ENCODE measurements at places on chromosomes 2 and 18. TPM values are rescaled to one million over a fixed set of nuclear protein-coding genes. Genes with fewer than 3 reads are reported as not detected.

Gene ACSL3
- 373 TPM for total RNA-seq

GRCh38 chr18:31439807-31440325, 7.7 kb upstream of the DSG3 start:
- DNase-seq, result no peak

- DNase-seq, result no peak
Observed at GRCh38 chr2:202165945-202166344, 72.5 kb downstream of the SUMO1 start.

- DNase-seq, result no peak
Observed at GRCh38 chr2:206273905-206274304, 558 bp upstream of the ZDBF2 start.

DNA sequence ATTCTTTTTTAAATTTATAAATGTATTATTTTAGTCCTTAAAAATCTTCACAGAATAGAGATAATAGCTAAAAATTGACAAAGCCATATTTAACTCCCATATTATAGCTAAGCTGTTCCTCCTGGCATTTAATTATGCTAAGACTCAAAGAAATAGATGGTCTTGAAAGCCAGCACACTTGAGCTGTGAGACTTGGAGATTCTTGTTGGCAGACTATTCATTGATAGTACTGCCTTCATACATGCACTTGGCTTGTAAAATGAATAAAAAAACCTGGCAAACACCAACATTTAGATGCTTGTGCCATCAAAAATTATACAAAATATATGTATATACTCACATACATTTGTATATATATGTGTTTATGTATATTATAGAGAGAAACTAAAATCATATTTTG, 9.7 kb upstream of the LDAH start:
- no peak for DNase-seq

DNA sequence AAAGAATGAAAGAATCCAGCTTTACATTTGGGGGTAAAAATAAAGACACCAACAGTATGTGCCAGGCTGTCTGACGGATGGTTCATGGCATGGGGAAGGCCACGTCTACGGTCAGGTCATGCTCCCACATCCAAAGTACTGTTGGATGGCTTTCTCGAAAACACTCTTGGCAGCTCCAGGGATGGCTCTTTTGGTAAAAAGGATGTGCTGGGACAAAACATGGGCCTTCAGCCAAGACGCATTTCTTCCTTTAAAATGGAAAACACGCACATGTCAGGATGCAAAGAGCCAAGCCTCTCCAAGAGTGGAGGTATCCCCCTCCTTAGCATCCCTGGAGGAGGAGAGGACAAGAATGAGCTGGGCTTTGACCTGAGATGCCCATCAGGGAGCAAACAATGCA, 376.5 kb upstream of the KLHL29 start:
- DNase-seq, result no peak

Gene ITGB6
- total RNA-seq, result 152 TPM

- no peak for DNase-seq
Observed at GRCh38 chr2:237561221-237561620, 5.2 kb upstream of the PRLH start.

Gene ALPG
- not detected for total RNA-seq

Gene RNF149
- total RNA-seq, result 40.8 TPM

Gene AQP12B
- total RNA-seq, result not detected

GRCh38 chr2:19434413-19434812, 76.0 kb upstream of the OSR1 start:
- no peak for DNase-seq

DNA sequence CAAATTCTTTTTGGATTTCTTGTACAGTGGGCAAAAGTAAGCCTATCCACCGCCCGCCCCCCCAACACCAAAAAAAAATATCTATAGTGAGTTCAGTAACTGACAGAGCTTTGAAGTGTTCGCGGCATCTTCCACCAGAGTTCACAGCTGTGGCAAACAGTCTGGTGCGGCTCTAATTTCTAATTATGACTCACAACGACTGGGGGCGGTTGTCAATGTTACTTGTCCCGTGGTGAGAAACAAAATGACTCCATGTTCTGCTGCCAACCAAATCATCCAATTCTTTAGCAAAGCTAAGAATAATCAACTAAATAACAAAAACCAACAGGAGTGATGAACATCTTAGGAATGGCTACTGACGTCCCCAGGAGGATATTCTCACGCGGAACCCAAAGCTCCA, 392.5 kb upstream of the SALL3 start:
- DNase-seq, result no peak

DNA sequence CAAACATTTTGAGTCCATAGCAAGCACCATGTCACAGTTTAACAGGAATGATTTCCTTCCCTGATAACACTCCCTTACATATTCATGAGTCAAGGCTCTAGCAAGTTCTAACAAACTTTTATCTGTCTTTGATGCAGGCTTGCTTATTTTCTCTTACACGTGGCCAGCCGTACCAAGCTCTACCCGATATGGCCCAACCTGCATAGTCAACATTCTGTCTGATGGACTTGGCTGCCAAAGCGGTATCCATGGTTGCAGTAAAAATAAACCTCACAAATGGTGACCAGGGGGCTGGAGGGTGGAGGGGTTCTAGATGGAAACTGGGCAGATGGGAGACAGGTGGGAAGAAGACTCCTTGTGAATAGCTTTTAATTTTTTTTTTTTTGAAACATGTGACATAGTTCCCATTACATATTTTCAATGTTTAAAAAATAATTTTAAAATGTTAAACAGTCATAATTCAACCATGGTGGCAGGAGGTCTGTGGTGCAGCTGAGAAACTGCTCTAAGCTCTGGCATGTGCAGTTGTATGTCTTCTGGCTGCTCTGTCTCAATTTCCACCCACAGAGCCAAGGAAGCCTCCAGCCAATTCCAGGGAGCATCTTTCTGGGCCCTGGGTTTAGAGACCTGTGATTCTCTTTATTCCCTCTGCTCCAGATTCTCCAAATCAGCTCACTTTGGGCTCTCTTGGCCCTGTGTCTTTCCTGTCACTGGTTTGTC, 20.7 kb upstream of the CXCR1 start:
- peak; percentile 41 for DNase-seq

GRCh38 chr2:159620796-159621195, 4.4 kb upstream of the BAZ2B start:
- no peak for DNase-seq
